Esophagus mucosa (tissue), 1 donor: ENCODE measurements at places on chromosomes 6 and 20. TPM values are rescaled to one million over a fixed set of nuclear protein-coding genes. Genes with fewer than 3 reads are reported as not detected.

The SNX3 gene
- total RNA-seq = 107 TPM

GRCh38 chr6:141097471-141097870 lies 1035.3 kb upstream of the GJE1 start:
- no peak for ATAC-seq

DNA sequence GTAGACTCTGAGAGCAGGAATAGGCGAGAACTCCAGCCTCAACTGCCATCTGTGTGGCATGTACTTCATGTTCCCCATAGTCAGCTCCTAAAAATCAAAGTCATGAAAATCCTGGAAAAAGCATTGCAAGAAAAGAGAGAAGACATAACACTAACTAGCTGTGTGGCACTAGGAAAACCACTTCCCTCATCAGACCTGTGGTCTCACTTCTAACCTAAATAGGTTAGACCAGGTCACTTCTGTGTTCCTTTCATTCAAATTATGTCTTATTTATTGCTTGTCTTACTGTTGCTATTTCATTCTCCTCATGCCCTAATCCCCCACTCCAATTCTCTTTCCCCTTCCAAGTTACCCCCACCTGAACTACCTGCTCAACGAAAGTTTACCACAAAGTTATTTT lies 70.2 kb downstream of the TNFRSF21 start:
- no peak for ATAC-seq

- no peak for ATAC-seq
Observed at GRCh38 chr6:15879371-15880261, 216.8 kb upstream of the DTNBP1 start.

- no peak for ATAC-seq
Observed at GRCh38 chr6:27886073-27886472, 26.1 kb downstream of the OR2B2 start.

GRCh38 chr6:12442455-12442854 lies 152.3 kb downstream of the EDN1 start:
- ATAC-seq = no peak

The HLA-DRA gene
- 38.7 TPM for total RNA-seq

- no peak for ATAC-seq
Observed at GRCh38 chr6:41963371-41963770, 21.8 kb upstream of the CCND3 start.

DNA sequence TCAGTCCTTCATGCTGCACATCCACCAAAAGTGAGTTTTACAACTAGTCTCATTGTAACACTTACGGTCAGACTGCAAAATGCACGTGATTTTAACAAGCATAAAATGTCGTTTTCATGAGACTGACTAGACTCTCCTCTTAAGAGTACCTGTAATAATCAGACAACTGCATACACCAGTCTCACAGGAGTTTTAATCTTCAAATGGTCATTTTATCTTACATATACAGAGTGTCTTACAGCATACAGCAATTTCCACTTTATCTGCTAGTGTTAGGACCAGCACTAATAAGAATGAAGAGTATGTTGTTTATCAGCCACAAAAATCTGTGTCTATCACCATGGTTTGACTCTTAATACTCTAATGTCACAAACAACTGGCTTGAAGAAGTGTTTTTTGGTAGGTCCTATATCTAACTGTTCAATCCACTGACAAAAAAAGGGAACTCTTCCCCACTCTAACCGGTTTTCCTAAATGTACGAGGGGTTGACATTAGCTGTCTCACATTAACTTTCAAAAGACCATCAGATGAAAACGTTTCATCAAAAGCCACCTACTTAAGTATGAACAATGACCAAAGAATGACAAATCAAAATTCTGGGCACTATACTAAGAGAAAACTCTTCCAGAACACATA lies 1.5 kb upstream of the ASF1A start:
- ATAC-seq = no peak

The TP53INP2 gene
- 34.1 TPM for total RNA-seq

The TAAR6 gene
- total RNA-seq = not detected

DNA sequence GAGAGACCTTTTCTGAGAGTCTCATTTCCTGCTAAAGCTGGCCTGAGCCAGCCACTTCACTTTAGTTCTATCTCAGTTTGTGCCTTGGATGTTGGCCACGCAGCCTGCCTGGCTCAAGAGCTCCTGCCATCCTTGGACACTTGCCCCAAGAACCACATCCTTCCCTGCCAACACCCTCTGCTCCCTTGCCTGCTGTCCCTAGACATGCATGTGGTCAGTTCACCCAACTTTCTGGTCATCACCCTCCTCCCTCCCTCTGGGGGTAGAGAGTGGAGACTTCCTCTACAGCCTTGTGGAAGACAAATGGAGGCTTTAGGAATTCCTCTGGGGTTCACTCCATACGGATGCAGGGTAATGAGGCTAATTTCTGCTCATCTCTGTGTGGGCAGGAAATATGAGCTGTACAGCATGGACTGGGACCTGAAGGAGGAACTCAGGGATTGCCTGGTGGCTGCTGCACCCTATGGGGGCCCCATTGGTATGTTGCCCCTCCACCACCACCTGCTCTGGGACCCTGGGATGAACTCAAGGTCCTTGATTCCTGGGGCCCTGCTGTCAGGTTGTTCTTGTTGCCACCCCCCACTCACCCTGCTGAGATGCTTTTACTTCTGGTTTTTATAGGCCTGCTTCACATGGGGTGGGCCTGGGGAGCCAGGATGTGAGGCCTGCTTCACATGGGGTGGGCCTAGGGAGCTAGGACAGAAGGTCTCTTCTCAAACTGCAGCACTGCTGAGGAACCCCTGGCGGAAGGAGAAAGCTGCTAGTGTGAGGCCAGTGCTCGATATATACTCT lies 13.8 kb upstream of the PTPRA start:
- ATAC-seq = no peak

GRCh38 chr6:161191671-161192070 lies 82.2 kb downstream of the AGPAT4 start:
- ATAC-seq = no peak

GRCh38 chr20:48463096-48463720 lies 364.6 kb downstream of the PREX1 start:
- ATAC-seq = no peak

The MEP1A gene
- total RNA-seq = not detected

DNA sequence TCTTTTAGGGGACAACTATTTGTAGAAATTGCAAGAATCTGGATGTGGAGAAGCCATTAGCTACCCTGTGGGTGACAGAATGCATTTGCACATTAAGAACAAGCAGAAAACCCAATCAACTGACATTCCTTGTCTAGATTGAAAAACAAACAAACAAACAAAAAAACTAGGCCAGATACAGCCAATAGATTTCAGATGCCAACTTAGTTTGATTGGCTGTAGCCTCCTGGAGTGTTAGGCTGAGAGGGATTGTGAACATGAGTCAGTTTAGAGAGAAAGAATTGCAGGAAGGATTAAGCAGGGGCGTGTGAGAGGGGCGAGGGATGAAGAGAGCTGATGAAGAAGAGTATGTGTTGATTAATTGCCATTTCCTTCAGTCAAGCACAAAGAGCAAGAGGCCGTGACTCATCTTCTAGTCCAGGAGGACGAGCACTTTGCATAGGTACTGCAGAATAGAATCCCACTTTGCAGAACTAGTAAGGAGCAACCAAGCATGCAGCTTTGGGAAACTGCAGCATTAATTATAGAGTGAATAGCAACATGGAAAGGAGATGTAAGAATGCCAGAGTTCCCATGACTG lies 188.0 kb upstream of the RAB32 start:
- ATAC-seq = peak; percentile 19

The LY6G6F gene
- total RNA-seq = not detected

GRCh38 chr6:5905431-5906339 lies 101.0 kb downstream of the NRN1 start:
- ATAC-seq = peak; percentile 90

DNA sequence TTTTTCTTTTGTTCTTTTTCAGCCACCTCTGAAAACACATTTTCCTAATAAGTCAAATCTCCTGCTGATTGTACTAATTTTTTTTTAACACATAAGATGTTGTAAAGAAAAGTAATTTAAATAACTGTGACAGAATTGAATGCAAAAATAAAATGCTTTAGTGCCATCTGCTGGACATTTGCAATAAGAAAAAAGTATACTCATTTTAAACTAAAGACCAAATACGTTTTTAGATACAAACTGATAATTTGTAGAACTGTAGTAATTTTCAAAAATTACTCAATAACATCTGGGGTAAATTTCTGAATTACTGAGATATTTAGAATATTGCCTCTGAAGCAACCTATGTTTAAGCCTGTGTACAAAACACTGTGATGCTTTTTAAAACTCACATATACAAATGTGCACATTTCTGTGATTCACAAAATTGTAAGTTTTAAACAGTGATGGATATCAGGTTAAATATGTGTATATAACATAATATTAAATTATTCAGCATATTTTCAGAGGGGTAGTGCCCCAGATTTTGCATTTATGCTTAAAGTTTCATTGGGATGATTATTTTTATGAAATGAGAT lies 198.7 kb downstream of the RIMS1 start:
- no peak for ATAC-seq

The SNRPB2 gene
- 27.3 TPM for total RNA-seq

GRCh38 chr6:138659998-138660397 lies 113.6 kb upstream of the CCDC28A start:
- ATAC-seq = peak; percentile 51

DNA sequence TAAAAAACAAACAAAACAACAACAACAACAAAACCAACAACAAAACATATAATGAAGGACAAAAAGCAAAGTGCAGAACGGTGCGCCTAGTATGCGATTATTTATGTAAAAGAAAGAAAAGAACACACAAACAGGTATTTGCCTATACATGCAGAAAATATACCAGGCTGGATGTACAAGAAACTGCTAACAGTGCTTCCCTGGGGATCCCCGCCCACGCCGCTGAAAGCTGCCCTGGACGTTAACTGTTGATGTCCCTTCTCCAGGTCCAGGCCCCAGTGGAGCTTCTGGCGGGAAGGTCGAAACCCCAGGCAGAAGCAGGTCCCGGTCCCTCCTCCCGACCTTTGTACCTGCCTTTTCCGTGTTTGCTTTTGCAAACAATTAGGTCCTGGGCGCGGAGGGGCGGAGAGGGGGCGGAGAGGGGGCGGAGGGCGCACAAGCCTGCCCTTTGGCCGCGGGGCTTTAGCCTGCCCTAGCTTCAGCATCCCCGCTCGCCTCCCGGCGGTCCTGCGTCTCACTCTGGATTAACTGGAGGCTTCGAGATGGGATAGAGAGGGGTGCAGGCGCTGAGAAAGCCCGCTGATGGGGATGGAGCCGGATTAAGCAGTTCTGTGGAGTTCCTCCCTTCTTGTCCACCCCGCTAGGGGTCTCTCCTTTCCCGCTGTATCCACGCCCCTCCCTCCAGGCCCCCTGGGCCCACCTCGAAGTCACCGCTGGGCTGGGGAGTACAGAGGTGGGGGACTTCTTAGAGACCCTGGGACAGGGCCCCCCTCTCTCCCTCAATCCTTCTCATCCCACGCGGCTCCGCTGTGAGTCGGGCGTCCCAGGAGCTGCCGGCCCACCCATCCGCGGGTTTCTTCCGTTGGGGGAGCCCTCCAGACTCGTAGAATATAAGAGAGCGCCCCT lies 8.2 kb upstream of the AHCY start:
- no peak for ATAC-seq

The ZSCAN23 gene
- 0.72 TPM for total RNA-seq

The TNNC2 gene
- not detected for total RNA-seq

GRCh38 chr6:32192608-32193039 lies at the start of gene GPSM3:
GPSM3 (minus strand) TSS chr6:32192643; CDS start chr6:32192513, 130 bp downstream.
- ATAC-seq = no peak

The HLA-C gene
- 202 TPM for total RNA-seq

GRCh38 chr6:47535316-47536225 lies 58.0 kb downstream of the CD2AP start:
- no peak for ATAC-seq

The FOXC1 gene
- total RNA-seq = 6.5 TPM
